Prostate gland (tissue), 2 donors: ENCODE measurements at places on chromosomes 7 and 10. TPM values are rescaled to one million over a fixed set of nuclear protein-coding genes. Genes with fewer than 3 reads are reported as not detected.

TMEM130 gene
- 83.6 TPM for total RNA-seq

DNAH11 gene
- 1.6 TPM for total RNA-seq

SFXN3 gene
- total RNA-seq, result 20.7 TPM

CYP2C8 gene
- total RNA-seq, result 0.40 TPM

PKD1L1 gene
- 40.9 TPM for total RNA-seq

HNRNPF gene
- 175 TPM for total RNA-seq

HIP1 gene
- total RNA-seq, result 40.8 TPM

FGF8 gene
- 1.2 TPM for total RNA-seq

GOLGA7B gene
- 0.23 TPM for total RNA-seq

VDAC2 gene
- 121 TPM for total RNA-seq

FAM24A gene
- total RNA-seq, result not detected

GATA3 gene
- total RNA-seq, result 10.4 TPM

TRIM4 gene
- 72.8 TPM for total RNA-seq

ZNF853 gene
- total RNA-seq, result 16.5 TPM

ITGB8 gene
- 99.5 TPM for total RNA-seq

TMEM26 gene
- 3.7 TPM for total RNA-seq

GPR26 gene
- total RNA-seq, result not detected

LRRN3 gene
- total RNA-seq, result 41.5 TPM

SPDYE18 gene
- total RNA-seq, result 4.1 TPM

DDC gene
- total RNA-seq, result 1.9 TPM

MEST gene
- total RNA-seq, result 41.6 TPM

SFRP5 gene
- total RNA-seq, result 0.23 TPM

OR6B1 gene
- not detected for total RNA-seq

GPER1 gene
- total RNA-seq, result 11.5 TPM

PAX4 gene
- total RNA-seq, result not detected
